Activated CD4-positive, alpha-beta T cell treated with anti-CD3 and anti-CD28 coated beads, Interleukin-2, amount 10 ng/mL, durations not matched to agents 7 days and 5 days (primary cell): ENCODE measurements at places on chromosomes 4 and X.

GRCh38 chr4:77899607-77900006 lies 37.0 kb downstream of the MRPL1 start:
- DNase-seq = no peak

DNA sequence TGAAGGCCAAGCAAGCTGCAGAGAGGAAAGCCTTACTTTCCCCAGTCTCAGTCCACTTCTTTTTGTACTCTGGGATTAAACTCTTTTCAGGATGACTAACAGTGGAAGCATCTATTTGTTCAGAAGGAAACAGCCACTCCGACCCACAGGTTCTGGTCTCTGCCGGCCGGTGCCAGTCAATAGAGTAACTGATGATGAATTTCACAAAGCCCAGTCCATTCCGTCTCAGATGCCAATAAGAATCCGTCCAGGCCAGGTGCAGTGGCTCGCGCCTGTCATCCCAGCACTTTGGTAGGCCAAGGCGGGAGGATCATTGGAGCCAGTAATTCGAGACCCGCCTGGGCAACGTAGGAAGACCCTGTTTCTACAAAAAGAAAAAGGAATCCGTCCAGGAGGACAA lies 58.5 kb upstream of the HELT start:
- no peak for DNase-seq

- no peak for DNase-seq
Measured at GRCh38 chrX:25531096-25531495, 515.3 kb upstream of the ARX start.

- DNase-seq = no peak
Measured at GRCh38 chrX:12975670-12975965, 708 bp downstream of the TMSB4X start.

GRCh38 chr4:10753856-10754402 lies 69.4 kb upstream of the CLNK start:
- DNase-seq = no peak

DNA sequence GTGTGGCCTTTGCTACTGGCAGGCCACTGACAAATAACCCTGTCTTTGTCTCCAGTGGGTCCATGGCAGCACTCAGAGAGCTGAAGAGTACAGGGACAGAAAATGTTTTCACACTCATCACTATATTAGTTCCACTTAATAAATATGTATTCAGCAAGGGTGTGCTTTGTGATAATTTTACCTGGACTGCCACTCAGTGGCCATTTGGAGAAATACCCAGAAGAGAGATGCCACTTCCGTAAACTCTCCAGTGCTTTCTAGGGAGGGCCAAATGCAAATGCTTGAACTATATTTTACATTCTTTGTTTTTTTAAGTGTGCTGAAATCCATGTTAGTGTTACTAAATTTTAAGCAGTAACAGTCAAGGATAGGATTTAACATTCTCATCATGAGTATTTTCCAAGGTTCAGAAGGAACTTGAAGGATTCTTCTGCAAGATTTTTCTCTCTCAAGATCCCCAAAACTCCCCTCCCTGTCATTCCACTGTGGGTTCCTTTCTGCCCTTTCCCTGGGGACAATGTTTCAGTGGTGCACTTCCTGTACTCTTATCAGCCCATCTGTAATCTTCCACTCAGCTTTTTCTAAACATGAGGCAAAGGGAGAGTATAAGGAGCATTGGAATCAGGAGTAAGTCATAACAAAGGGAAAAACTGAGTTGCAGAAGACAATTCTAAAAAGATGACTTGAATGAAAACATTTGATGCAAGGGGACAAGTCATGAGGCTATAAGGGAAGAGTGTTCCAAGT lies 46.0 kb downstream of the TFDP3 start:
- no peak for DNase-seq
